ENCODE measurements at places on chromosomes 6 and 20.

DNA sequence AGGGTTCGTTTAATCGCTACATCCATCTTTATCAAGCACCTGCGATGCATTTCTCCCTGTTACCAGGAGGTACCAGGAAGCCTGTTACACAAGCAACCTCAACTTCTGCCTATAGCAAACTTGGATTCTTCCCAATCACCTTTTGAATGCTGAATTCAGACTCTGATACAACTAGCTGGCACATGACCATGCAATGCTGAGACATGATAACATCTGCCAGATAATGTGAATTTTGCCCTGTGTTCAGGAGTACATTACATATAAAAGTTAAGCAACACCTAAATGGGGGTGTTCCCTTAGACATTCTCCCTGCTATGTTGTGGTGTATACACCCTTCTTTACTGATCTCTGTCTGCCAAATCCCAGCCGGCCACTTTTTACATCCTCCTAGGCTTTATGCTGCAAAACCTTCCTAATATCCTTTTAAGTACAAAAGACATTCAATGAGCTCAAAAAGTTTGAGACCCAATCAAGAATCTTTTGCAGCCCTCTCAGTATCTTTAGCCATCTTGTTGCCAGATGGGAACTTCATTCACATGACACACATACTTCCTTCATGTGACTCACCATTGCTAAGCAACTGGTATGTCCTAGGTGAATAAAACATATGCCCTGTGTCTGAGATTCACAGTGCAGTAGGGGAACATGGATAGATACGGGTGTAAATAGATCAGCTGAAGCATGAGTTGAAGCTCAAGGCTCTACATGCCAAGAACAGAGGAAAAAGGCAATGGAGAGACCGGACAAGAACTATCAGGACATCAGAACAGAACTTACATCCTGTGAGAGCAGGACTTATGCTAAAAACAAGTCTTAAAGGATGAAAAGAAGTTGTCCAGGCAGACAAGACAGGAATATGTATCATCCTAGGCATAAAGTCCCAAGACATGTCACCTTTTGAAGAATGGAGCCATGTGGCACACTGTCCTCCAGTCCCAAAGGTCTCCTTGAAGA, 84.3 kb downstream of the ZHX3 start:
- peak; percentile 94 for DNase-seq

- DNase-seq = no peak
These were observed 17.2 kb downstream of the ABT1 start for GRCh38 chr6:26613689-26614683.

GRCh38 chr6:47097092-47097945, 55.2 kb upstream of the ADGRF1 start:
- DNase-seq = peak; percentile 78

GRCh38 chr6:144715344-144715743, 430.2 kb downstream of the UTRN start:
- DNase-seq = no peak

- peak; percentile 39 for DNase-seq
These were observed 5.3 kb upstream of the FOXC1 start for GRCh38 chr6:1604158-1605003.

- no peak for DNase-seq
These were observed 54.9 kb downstream of the MAP3K5 start for GRCh38 chr6:136737374-136737844.

GRCh38 chr20:4740774-4741431, 19.2 kb downstream of the PRND start:
- DNase-seq = peak; percentile 18

DNA sequence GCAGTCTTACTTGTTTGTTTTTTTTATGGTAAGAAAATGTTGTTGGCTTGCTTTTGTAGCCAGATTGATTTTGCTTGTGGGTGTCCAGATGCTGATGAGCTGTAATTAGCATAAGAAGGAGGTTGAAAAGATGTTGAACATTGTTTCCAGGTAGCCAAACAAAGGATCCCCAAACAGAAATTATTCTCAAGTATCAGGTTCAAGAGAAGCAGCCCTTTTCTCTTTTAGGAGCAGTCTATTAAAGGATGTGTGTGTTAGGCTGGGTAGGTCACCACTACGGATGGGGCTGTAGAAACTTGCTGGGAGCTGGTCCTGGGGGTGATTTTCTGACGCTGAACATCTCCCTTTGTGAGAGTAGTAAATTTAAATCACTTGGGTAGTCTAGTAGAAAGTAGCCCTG, 86.9 kb upstream of the VSTM2L start:
- no peak for DNase-seq

DNA sequence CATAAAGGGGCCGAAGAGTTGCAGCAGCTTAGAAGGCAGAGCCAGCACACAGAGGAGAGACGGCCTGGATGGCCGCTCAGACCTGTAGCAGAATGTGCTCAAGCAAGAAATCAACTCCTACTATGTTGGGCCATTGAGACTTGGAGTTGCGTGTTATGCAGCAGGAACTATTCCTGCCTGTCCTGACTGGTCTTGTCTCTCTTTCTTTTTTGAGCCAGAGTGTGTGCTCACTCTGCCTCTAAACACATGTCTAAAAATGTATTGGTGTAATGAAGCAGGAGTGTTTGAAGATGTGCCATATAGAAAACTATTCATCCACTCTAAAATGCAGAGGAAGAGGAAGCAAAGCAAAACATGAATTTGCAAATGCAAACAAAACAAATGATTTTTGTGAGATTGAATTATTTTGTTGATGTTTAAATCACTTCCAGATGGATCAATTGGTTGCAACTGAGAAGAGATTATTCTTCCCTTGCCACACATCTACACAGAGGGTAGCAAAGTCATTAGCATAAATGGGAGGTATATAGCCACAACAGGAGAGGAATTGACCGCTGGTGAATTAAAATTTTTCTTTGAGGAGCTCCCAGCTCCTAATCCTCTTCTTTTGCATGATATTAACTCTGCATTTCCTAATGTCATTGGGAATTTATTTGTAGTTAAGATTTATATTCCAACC, 20.4 kb upstream of the SYNJ2 start:
- no peak for DNase-seq

GRCh38 chr20:36474563-36474962, 66.8 kb upstream of the MYL9 start:
- no peak for DNase-seq

DNA sequence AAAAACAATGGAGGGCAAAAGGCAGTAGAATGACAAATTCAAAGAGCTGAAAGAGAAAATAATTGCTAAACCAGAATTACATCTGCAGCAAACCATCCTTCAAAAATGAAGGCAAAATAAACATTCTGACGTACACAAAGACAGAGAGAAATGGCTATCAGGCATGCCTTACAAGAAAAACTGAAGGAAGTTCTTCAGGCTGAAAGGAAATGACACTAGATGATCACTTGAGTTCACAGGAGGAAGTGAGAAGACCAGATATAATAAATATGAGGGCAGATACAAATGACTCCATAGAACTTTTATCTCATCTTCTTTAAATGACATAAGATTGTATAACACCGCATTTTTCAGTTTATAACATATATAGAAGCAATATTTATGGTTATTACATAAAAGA, 30.0 kb downstream of the DZANK1 start:
- DNase-seq = no peak

DNA sequence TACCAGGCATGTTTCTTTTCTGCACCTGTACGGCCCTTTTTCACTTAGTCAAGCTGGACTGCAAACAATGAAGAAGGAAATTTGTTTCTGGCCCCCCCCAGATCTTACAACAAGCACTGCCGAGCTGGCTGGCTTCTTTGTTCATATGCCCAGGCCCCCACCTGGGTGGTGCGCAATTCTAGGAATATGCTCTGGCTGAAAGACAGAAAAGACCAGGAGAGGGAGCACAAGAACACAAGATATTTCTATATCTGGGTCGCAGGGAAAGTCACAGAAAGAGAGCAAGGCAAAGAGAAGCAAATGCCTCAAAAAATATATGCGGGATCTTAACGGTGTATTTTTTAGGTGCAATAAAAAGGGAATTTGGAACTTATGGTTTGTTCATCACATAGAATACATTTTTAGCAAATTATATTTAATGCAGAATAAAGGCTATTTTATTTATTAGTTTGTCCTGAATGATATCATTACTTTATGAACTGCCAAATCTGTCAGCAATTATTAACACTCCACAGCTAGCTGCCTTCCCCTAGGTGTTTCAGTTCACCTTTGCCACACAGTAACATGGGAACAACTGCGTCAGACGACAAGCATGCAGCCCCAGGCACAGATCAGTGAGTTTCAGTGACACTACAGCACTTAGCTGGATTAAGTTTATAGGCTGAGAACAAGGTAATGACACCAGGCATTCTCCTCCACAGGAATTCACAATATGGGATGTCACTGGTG, 76.5 kb downstream of the GJA10 start:
- DNase-seq = peak; percentile 73

GRCh38 chr6:106496823-106497222, 132.5 kb downstream of the RTN4IP1 start:
- no peak for DNase-seq

DNA sequence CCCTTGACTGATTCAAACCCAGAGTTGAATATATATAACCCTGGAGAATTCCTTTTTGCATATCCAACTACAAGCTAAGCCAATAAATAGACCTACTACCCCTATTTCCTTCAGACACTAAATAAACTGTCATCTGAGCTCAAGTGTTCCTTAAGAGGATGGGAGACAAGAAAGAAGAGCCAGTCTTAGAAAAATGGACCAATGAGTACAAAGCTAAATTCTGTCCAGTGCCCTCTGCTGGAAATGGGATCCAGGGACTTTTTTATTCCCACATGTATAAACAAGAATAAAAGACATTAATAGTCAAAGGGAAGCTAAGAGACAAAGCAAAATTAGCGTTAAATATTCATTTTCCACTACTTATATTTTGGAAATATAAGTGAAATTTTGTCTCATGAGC, 4.8 kb downstream of the PPP1R10 start:
- DNase-seq = no peak

DNA sequence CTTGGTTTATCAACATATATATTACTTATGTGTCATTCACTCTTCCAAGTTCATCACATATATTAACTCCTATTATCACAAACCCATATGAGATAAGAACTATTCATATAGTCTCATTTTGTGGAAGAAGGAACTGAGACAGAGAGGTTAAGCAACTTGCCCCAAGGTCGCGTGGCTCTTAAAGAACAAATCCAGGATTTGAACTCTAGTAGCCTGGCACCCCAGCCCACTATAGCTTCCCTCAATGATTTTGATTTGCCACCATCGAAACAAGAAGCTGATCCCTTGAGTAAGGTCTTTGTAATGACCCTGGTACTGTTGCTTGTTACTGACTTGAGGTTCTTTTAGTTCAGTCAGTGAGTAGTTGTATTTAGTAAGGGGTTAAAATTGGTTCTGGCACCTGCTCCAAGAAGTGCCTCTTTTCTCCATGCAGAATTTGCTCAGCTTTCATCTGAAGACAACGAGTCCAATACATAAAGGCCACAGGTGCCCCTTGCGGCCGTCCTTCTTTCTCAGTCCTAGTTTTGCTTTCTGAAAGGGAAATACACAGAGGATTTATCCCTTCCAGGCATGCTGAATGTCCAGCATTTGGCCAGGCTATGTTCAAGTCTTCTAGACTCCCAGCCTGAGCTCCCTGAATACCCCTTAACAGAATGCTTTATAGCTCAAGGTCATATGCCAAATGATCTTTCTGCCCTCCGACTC, 253.0 kb downstream of the TBC1D7 start:
- DNase-seq = no peak

GRCh38 chr20:61518424-61518951, 266.4 kb downstream of the CDH4 start:
- no peak for DNase-seq

DNA sequence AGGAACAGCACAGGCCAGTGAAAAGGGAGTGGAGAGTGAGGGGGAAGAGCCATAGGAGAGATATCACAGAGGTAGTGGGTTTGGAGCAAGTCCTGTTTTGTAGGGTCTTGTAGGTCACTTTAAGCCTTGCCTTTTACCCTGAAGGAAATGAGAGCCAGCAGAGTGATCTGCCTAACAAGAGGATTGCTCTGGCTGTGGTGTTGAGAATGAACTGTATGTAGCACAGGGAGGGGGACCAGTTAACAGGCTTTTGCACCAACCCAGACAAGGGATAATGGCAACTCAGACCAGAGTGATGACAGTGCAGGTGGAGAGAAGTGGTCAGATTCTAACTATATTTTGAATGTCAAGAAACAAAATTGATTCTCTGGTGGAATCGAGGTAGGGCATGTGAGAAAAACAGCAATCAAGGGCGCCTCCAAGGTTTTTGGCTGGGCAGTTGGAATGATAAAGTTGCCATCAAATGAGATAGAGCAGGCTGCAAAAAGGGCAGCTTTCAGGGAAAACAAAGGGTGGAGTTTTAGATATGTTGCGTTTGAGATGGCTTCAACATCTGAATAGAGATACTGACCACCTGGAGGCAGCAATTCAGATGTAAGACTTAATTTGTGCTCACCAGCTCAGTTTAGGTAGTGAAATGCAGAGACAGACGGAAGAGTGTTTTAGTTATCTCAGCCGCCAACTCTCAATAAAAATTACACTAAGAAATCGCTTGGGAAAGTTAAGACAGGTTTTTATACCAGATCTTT, 134.4 kb upstream of the BTBD3 start:
- DNase-seq = no peak

Measured in fibroblast of skin of right quadriceps (primary cell).